ENCODE measurements at places on chromosomes 11 and 22. TPM values are rescaled to one million over a fixed set of nuclear protein-coding genes. Genes with fewer than 3 reads are reported as not detected.

GRCh38 chr22:50417411-50418210, 57.2 kb downstream of the SBF1 start:
- DNase-seq: no peak
- peaks cover 83% of the 10 kb centered on the region for H3K36me3 ChIP-seq
- no peaks in the 10 kb centered on the region for H3K4me1 ChIP-seq

DDX25 gene
- not detected for total RNA-seq

- no peaks in the 10 kb centered on the region for H3K4me1 ChIP-seq
- no peaks in the 10 kb centered on the region for H3K27me3 ChIP-seq
- no peak overlapping the region for H3K27ac ChIP-seq
- H3K4me3 ChIP-seq: no peak overlapping the region
- H3K36me3 ChIP-seq: no peaks in the 10 kb centered on the region
- no peak for DNase-seq
Observed at GRCh38 chr11:107496011-107496410, 38.4 kb upstream of the CWF19L2 start.

- H3K27ac ChIP-seq: no peak overlapping the region
- no peaks in the 10 kb centered on the region for H3K36me3 ChIP-seq
- no peak overlapping the region for H3K4me3 ChIP-seq
- peaks cover 53% of the 10 kb centered on the region for H3K4me1 ChIP-seq
- no peak for DNase-seq
Observed at GRCh38 chr11:63666874-63667273, 4.3 kb downstream of the ATL3 start.

TRIM66 gene
- 11.4 TPM for total RNA-seq

DNA sequence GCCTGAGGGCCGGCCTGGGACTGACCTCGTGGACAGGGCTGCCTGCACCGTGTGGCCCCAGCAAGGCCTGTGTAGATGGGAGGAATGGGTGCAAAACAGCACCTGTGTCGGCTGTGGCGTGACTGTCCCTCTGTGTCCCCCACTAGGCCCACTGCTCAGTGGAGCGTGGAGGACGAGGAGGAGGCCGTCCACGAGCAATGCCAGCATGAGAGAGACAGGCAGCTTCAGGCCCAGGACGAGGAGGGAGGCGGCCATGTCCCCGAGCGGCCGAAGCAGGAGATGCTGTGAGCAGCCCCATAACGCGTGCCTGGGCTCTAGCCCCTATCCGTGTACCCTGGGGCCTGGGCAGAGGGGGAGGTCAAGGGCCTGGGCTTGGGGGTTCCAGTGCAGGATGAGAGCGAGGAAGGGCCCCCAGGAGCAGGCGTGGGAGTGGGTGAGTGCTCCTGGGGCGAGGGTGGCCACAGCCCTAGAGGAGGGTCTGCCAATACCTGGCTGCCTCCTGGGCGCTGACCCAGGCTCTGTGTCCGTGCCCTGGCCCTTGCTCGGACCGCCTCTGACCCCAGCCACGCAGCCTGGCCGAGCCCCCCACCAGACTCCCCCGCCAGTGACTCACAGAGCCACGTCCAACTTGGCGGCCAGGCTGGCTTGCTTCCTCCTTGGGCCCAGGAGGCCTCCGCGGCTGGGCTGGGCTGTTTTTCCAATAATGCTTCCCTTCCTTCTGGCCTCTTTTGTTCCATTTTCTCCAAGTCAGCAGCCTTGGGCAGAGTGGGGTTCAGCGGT, 11.6 kb downstream of the PRR33 start:
- no peaks in the 10 kb centered on the region for H3K36me3 ChIP-seq
- no peaks in the 10 kb centered on the region for H3K27me3 ChIP-seq
- H3K4me3 ChIP-seq: no peak overlapping the region
- H3K27ac ChIP-seq: peak overlapping the region; percentile 11
- peaks cover 32% of the 10 kb centered on the region for H3K4me1 ChIP-seq

DNA sequence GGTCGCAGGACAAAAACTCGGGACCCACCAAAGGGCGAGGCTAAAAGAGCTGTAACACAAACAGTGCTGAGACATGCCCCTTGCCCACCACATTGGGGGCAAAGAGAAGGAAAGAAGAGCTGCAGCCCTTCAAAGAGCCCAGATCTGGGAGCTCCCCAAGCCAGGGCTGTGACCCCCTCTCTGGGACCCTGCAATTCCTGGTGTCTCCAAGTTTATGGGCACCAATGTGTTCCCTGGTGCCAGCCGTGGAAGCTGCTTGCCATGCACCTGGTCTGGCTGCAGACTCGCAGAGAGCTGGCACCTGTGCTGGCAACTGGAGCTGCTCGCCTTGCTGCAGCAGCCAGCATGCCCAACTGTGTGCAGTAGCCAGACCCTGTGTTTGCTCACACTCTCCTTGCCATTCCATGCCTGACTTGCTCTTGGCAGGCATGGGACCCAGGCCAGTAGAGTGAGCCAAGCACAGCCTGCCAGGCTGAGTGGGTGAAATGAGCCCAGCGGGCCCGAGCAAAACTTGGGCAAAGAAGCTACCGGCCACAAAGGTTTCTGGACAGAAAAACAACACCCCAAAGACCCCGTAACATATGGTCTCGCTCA, 16.0 kb downstream of the RRP8 start:
- H3K36me3 ChIP-seq: peaks cover 10% of the 10 kb centered on the region
- H3K4me3 ChIP-seq: no peak overlapping the region
- DNase-seq: no peak
- H3K27ac ChIP-seq: no peak overlapping the region
- H3K27me3 ChIP-seq: no peaks in the 10 kb centered on the region
- H3K4me1 ChIP-seq: no peaks in the 10 kb centered on the region

- no peaks in the 10 kb centered on the region for H3K4me1 ChIP-seq
- no peaks in the 10 kb centered on the region for H3K27me3 ChIP-seq
- no peak overlapping the region for H3K4me3 ChIP-seq
- no peaks in the 10 kb centered on the region for H3K36me3 ChIP-seq
- no peak for DNase-seq
Observed at GRCh38 chr11:34201129-34201528, 95.7 kb downstream of the NAT10 start.

DNA sequence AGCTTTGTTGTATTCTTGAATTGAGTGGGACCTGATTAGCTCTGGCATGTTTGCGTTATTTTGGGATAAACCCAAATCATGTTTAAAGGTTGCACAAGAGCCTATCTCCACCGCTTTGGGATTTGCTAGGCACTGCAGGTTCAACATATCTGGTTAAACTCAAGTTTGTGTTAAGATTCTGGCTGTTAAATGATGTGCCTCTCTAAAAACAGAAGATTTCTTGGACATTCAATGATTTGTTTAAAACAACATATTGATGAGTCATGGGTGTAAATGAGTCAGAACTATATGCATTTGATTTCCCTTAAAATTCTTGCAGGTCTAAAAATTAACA, 67.4 kb downstream of the AMOTL1 start:
- no peaks in the 10 kb centered on the region for H3K27me3 ChIP-seq
- H3K4me3 ChIP-seq: no peak overlapping the region
- no peak for DNase-seq
- H3K4me1 ChIP-seq: peaks cover 44% of the 10 kb centered on the region

GRCh38 chr22:35540595-35541253, at the start of gene RASD2:
Gene RASD2 (plus strand): TSS chr22:35540831. CDS start chr22:35546810, 5,979 bp downstream.
- peaks cover 17% of the 10 kb centered on the region for H3K4me1 ChIP-seq
- no peak for DNase-seq
- no peaks in the 10 kb centered on the region for H3K36me3 ChIP-seq
- peaks cover 12% of the 10 kb centered on the region for H3K27me3 ChIP-seq

DNA sequence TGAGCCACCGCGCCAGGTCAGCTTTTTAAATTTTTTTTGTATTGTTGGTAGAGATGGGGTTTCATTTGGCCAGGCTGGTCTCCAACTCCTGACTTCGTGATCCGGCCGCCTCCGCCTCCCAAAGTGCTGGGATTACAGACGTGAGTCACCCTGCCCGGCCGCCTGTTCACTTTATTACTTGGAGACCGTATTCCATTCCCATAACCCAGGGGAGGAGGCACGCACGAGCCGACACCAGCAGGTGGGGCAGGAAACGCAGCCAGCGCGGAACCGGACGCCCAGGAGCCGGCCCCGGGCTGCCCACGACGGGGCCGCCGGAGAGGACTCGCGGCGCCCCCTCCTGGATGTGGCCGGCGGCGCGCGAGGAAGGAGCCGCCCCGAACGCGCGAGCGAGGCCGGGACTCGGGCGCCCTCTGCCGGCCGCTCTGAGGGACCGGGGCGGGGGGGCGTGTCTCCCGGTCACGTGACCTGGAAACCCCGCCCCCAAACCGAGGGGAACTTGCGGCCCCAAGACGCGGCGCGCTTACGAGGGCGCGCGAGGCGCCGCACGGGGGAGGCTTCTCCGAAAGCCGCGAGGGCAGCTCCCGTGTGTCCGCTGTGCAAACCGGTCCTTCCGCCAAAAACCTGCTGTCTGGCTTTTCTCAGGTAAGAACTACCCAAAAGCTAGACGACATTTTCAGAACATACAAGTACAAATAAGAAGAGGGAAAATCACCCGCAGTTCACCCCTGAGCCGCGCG, 11.6 kb upstream of the RNH1 start:
- H3K36me3 ChIP-seq: no peaks in the 10 kb centered on the region
- H3K27me3 ChIP-seq: no peaks in the 10 kb centered on the region
- peak overlapping the region; percentile 44 for H3K4me3 ChIP-seq
- peak overlapping the region; percentile 61 for H3K27ac ChIP-seq

SNX32 gene
- not detected for total RNA-seq

DNA sequence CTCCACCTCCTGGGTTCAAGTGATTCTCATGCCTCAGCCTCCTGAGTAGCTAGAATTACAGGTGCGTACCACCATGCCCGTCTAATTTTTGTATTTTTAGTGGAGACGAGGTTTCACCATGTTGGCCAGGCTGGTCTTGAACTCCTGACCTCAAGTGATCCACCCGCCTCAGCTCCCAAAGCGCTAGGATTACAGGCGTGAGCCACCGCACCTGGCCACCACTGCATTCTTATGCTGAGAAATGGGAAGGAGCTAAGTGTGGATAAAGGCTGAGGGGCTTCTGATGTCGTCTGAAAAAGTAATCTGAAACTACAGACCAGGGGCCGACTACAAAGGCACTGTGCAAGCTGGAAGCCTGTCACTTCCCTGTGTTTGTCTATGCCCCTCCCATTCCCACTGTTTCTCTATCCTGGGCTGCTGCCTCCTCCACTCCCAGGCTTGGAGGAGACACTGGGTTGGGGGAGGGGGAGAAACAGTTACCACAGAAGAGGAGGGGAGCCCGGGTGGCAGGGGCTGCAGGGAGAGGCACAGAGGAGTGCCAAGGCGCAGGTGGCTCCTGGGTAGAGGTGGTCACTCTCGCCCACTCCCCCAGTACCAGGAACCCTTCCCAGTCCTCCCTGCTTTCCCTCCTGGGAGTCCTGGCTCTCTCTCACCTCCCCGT, 2.9 kb upstream of the MTA2 start:
- H3K4me1 ChIP-seq: peaks cover 21% of the 10 kb centered on the region
- no peak overlapping the region for H3K4me3 ChIP-seq
- H3K27ac ChIP-seq: no peak overlapping the region
- H3K27me3 ChIP-seq: no peaks in the 10 kb centered on the region
- no peak for DNase-seq

DNA sequence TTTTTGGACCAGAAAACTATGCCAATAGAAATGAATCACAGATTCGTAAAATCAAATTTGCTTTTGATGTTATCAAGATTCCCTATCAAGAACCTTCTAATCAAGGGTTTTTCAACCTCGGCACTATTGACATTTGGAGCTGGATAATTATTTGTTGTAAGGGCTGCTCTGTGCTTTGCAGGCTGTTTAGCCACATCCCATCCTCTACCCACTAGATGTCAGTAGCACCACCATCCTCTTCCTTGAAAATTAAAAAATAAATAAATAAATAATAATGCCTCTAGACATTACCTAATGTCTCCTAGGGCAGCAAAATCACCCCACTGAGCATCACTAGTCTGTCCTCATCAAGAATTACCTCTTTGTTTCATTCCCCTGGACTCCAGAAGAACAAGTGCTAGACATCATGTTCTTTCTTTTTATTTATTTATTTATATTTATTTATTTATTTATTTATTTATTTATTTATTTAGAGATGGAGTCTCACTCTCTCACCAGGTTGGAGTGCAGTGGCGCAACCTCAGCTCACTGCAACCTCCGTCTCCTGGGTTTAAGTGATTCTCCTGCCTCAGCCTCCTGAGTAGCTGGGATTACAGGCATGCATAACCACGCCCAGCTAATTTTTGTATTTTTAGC, 744.7 kb downstream of the KCNA4 start:
- no peaks in the 10 kb centered on the region for H3K36me3 ChIP-seq
- DNase-seq: no peak
- no peak overlapping the region for H3K4me3 ChIP-seq
